CD4-positive, CD25-positive, alpha-beta regulatory T cell (primary cell): ENCODE measurements at places on chromosomes 2 and 18.
A peak's percentile ranks its signal among the peaks of the same experiment; 100 is the strongest.

- DNase-seq: peak; percentile 48
Measured at GRCh38 chr2:46200100-46200690, 97.0 kb upstream of the EPAS1 start.

DNA sequence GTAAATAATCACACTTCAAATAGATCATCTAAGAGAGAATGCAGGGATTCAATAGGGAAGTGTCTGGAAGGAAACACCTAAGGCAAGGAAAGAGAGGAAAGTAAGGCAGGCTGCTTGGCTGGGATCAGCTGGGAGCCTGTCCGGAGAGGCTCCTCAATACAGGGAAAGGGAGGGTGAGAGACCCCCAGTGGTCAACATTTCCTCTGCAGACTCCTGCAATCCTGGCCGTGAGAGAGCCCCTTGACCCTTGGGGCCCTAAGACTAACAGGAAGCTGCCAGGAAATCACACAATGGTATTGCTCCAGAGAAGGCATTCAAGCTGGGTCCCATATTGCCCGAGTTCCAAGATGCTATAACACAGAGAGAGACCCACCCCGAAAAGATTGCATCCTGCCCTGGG lies 549.4 kb downstream of the NYAP2 start:
- no peak for DNase-seq

GRCh38 chr18:75827751-75828287 lies 400.3 kb upstream of the SMIM21 start:
- no peak for DNase-seq

GRCh38 chr2:152823905-152824304 lies 105.5 kb downstream of the ARL6IP6 start:
- no peak for DNase-seq

DNA sequence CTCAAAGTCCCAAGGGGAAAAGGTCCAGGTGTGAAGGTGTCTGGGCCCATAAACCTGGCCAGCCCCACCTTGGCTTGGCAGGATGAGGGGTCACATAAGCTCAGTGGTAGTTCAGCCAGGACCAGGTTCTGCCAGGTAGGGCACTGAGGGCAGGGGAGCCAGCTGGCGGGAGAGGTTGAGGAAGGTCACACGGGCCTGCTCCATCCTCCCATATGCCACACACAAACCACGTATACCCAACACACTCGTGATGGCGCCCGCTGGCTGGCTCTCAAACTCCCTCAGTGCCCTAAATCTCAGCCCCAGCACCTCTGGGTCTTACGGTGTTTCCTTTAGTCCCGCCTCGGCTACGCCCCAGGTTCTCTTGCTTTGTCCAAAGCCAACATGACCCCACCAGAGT lies 160.5 kb downstream of the ZFP36L2 start:
- no peak for DNase-seq

GRCh38 chr2:106866641-106867040 lies 19.3 kb downstream of the ST6GAL2 start:
- DNase-seq: no peak

GRCh38 chr2:179592167-179592936 lies 269.1 kb downstream of the ZNF385B start:
- no peak for DNase-seq

DNA sequence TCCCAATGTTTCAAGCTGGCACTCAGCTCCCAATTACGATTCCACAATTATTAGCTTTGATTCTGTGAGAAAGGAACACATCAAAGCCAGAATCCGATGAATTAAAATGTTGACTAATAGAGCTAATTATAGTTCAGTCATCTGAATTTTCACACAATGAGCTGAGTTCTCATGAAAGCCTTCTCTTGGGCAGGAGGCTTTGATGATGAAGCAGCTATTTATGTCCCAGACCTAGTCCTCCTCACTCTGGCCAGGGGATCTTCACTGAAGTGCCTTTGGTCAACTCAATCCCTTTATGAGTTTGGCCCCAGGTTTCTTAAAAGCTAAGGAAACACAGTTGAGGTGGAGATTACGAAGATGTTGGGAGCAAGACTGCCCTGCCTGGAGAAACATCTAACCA lies 74.7 kb upstream of the PPM1B start:
- DNase-seq: no peak

DNA sequence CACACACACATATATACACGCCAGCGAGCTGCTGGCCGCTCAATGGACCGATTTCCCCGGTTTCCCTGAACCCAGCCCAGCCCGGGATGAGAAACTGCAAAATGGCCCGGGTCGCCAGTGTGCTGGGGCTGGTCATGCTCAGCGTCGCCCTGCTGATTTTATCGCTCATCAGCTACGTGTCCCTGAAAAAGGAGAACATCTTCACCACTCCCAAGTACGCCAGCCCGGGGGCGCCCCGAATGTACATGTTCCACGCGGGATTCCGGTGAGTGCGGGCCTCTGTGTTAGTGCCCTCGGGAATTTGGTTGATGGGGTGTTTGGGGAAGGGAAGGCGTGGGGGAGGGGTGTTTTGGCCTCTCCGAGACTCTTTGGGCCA lies 392 bp downstream of the ST8SIA3 start:
- DNase-seq: no peak

DNA sequence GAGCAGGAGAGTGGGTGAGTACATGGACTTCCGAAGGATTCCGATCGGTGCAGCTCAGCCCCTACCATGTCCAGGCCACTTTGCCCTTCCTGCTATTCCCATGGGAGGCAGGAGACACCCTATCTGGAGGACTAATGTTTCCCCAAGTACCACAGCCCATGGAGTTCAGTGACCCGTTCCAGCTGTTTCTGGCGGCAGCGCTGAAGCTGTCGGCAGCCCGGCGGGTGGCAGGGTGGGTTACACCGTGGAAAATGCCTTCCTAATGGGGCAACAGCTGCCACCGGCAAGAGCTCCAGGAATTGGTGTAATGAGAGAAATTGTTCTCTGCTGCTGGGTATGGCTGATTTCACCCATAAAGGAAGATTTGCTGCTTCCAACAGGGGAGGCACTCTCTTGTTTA lies 98.3 kb downstream of the MYCN start:
- no peak for DNase-seq

DNA sequence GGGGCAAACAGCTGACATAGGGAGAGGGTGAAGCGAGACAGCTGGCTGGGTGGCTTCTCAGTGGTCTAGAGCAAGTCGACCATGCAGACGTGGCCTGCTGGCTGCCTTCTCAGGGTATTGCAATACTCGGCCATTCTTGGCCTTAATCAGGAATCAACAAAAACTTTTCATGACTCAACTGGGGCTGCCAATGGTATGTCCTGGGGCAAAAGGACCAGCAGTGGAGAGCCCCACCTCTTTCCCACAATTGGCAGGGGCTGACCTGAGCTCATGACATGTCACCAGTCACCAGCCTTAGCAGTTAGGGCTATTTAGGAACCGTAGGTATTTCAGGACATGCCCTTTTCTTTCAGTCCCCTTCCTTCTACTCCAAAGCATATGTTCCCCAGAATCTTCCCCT lies 19.1 kb downstream of the PLA2R1 start:
- DNase-seq: no peak

DNA sequence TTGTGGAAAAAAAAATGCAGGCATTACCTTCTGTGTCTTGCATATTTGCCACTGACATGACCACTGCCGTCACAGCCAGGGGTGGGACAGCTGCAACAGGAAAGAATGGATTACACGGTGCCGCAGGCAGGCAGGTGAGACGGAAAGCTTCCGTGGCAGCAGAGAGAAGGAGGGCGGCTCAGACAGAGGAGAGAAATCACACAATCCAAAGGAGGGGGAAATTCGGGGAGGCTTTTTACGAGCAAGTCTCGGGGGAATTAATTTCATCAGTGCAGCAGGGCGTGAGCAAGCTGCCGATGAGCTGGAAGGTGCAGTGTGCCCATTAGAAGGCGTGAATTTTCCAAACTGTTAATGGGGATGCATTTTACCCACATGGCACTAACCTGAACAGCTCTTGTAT lies 234.8 kb upstream of the PXDN start:
- no peak for DNase-seq

DNA sequence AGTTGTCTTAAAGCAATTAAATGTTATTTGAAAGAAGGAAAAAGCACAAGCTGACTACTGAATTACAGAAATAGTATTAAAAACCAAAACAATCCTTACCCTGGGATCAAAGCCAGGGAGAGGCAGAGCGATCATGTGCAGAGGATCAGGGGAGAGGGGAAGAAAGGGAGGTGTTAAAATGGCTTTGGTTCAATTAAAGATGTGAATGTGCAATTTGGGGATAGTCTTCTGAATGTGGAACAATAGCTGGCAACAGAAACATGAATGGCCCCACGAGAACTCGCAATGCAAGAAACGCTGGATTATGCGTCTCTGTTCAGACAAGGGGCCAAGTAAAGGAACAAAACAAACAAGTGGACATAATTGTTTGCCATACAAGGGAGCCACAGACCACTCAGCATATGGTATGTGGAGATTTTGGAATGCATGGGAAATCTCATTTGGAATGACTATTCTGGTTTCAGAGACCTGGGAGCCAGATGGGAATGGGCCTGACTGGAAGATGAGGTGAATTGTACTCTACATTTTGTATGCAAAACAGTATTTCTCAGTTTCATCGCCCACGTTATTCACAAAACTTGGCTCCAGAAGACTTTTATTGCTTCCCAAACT lies 155.4 kb downstream of the SLC4A3 start:
- no peak for DNase-seq

GRCh38 chr2:237196409-237196808 lies 110.7 kb downstream of the COPS8 start:
- DNase-seq: no peak

- DNase-seq: no peak
Measured at GRCh38 chr2:179691235-179691634, 170.2 kb downstream of the ZNF385B start.

DNA sequence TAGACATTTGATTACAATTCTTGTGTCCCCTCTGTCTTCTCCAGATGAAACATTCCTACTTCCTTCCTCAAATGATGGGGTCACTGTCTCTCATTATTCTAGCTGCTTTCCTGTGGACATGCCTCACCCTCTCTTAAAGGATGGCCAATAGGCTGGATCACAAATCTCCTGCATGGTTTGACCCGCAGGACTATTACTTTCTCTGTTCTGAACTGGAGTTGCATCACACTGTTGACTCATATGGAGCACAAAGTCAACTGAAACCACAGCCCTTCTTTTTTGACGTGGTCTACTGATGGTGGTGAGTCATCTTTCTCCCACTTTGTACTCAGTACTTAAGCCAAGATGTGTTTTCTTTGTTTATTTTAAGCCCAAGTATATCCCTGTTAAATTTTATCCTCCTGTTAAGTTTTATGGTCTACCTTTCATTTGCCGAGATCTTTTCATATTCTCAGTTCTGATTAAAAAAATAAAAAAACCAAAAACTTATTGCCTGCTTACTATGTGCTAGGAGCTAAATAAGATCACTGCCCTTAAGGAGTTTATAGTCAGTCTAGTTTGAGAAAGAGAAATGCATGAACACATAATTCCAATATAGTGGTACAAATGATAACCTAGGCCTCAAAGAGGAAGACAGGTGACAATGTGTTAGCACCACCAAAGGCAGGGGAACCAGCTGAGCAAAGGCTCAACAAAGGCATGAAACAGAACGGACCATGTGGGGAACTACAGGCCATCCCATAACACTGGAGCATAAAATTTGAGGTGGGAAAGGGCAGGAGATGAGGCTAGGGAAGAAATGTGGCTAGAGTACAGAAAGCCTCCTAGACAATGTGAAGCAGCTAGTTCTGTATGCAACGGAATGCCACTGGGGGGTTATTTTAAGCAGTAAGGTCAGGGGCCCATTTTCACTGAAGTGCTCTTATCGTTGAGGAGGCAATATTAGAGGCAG lies 67.6 kb upstream of the ZFP36L2 start:
- DNase-seq: no peak

DNA sequence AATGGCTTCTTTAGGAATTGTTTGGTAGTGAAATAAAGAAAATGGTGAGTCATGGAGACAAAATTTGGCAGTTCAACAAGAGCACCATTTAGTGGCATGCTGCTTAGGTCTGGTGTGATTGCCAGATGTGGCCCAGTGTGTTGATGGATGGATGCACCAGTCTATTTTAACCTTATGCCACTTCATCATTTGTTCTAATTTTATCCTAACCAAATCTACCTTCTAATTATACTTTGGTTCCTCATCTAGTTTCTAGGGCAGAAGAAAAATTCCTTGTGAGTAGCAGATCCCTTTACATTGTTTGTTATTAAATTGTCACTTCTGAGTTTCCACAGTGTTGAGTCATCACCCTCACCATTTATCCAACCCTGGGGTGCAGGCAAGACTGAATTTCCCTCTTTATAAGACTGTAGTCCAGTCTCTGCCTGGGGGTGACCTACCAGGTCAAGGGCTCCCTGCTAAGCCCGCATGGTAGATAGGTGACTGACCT lies 32.5 kb downstream of the NABP1 start:
- DNase-seq: no peak

GRCh38 chr2:17558053-17558452 lies 17.6 kb downstream of the VSNL1 start:
- DNase-seq: no peak

- DNase-seq: no peak
Measured at GRCh38 chr2:72112401-72112800, 35.3 kb downstream of the CYP26B1 start.

GRCh38 chr18:32019251-32019948 lies 775 bp downstream of the RNF125 start:
- DNase-seq: peak; percentile 87

DNA sequence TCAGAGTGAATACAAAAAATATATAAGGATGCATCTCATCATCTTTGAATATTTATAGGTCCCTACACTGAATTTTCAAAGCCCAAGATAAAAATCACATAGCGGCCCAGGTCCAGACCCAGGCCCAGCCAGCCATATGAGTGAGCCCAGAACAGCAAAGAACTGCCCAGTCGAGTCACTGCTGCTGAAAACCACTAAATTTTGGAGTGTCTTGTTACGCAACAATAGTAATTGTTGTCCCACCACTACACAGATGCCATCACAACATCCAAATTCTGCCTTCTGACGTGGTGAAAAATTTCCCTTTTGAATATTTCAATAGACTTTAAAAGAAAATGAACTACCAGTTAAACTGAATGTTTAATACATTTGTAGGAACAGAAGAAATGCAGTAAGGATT lies 5.7 kb downstream of the C18orf32 start:
- no peak for DNase-seq

DNA sequence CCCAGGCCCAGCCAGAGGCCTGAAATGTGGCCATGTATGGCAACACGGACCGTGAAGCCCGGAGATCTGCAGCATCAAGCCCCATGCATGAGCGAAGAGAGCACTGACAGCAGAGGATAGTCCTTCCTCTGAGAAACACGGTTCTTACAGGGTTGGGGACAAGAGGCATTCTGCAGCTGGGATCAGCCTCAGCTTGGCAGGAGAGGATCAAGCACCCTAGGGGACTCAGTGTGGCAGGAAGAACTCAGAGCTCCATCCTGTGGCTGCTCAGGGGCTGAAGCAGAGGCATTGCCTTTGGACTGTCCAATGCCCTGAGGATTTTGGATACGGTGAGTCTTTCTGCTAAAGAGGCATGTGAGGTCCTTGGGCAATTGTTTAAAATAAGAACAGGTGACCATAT lies 368.7 kb downstream of the ZNF516 start:
- no peak for DNase-seq

GRCh38 chr2:15695582-15696330 lies 104.1 kb downstream of the DDX1 start:
- DNase-seq: no peak

- no peak for DNase-seq
Measured at GRCh38 chr2:39918886-39919285, 139.8 kb upstream of the THUMPD2 start.

- DNase-seq: no peak
Measured at GRCh38 chr2:188668017-188668680, 306.0 kb upstream of the COL3A1 start.
